ENCODE measurements at places on chromosomes 11 and 22.

- peak overlapping the region; percentile 93 for H3K27ac ChIP-seq
- no peak overlapping the region for H3K4me3 ChIP-seq
- H3K4me1 ChIP-seq: peaks cover 15% of the 10 kb centered on the region
- no peak for DNase-seq
- no peaks in the 10 kb centered on the region for H3K27me3 ChIP-seq
Measured at GRCh38 chr11:63680834-63681320, 423 bp upstream of the RTN3 start.

DNA sequence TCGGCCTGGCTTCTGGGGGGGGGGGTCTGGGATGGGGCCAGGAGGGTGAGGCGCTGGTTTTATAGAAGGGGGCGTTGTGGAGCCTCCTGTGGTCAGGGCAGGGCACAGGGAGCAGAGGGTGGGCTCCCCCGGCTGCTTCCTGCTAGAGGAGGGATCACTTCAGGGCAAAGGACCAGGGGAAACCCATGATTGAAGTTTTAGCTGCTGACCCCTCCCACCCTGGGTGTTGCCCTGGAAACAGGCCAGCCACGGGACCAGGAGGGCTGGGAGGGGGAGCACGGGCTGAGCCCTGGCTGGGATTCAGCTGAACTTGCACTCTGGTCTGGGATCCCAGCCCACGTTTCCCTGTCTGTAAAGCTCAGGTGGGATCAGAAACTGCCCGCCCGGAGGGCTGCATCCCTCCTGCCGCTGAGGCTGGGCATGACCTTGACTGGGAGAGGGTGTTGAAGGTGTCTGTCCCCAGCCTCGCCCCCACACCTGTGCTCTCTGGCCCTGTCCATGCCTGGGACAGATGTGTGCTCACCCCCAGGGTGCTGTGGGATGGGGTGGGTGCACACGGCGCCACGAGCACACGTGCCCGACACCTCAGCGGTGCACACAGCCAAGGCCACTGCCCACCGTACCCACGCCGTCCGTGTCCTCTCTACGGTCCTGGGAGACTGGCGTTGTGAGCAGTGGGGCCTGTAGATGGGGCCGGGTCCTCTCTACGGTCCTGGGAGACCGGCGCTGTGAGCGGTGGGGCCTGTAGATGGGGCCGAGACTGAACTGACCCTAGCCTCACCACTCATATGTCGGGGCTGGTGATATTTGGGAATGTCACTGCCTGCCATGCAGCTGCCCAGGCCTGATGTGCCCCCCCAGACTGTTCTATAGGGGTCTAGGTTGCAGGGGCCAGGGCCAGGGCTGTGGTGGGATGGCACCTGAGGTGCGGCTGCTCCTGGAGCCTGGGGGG is 2.3 kb downstream of the TSPAN4 start:
- no peaks in the 10 kb centered on the region for H3K27me3 ChIP-seq
- peak overlapping the region; percentile 97 for H3K4me3 ChIP-seq
- H3K27ac ChIP-seq: peak overlapping the region; percentile 91
- peaks cover 55% of the 10 kb centered on the region for H3K4me1 ChIP-seq
- peak; percentile 96 for DNase-seq
- H3K36me3 ChIP-seq: peaks cover 1% of the 10 kb centered on the region

DNA sequence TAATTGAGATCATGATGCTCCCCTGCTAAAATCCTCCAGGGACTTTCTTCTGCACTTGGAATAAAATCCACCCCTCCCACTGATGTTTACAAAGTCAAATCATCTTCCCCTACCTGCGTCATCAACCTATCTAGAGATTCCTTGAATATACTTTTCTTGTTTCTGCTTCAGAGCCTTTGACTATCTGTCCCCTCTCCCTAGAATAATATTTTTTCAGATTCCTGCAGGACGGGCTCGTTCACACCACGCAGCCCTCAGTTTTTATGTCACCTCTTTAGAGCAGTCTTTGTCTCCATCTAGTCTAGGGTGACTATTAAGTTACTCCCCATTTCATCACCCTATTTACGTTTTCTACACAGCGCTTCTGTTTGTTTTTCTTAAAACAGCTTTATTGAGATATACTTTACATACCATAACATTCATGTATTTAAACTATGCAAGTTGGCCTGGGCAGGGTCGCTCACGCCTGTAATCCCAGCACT is 94.8 kb upstream of the SESN3 start:
- no peaks in the 10 kb centered on the region for H3K36me3 ChIP-seq
- H3K4me3 ChIP-seq: no peak overlapping the region
- H3K27me3 ChIP-seq: no peaks in the 10 kb centered on the region
- no peak overlapping the region for H3K27ac ChIP-seq

GRCh38 chr11:121727942-121728341 is 275.2 kb upstream of the SORL1-AS1 start:
- no peak overlapping the region for H3K27ac ChIP-seq
- no peak overlapping the region for H3K4me3 ChIP-seq
- H3K27me3 ChIP-seq: no peaks in the 10 kb centered on the region
- DNase-seq: no peak
- no peaks in the 10 kb centered on the region for H3K4me1 ChIP-seq

GRCh38 chr11:113119074-113119473 is 157.9 kb downstream of the NCAM1 start:
- no peaks in the 10 kb centered on the region for H3K27me3 ChIP-seq
- H3K4me3 ChIP-seq: no peak overlapping the region
- no peak for DNase-seq
- no peaks in the 10 kb centered on the region for H3K36me3 ChIP-seq
- H3K27ac ChIP-seq: no peak overlapping the region
- H3K4me1 ChIP-seq: no peaks in the 10 kb centered on the region

DNA sequence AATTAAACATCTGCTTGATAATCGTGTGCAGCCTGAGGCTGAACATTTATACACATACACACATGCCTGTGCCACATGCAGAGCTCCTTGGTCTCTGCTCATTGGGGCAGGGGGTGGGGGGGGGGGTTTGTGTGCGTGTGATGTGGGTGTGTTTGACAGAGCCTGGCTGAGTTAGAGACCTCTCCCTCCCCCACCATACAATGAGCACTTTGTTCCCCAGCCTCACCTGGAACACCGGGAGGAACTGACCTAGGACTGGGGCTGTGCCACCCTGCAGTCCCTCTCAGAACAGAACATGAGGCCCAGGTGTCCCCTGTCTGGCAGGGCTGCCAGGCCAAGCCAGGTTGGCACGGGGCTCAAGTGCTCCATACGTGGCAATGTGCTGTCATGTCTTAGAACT is 96.6 kb downstream of the TP53I11 start:
- H3K4me3 ChIP-seq: no peak overlapping the region
- H3K27ac ChIP-seq: no peak overlapping the region
- H3K36me3 ChIP-seq: no peaks in the 10 kb centered on the region
- DNase-seq: no peak
- H3K4me1 ChIP-seq: no peaks in the 10 kb centered on the region

- H3K27me3 ChIP-seq: no peaks in the 10 kb centered on the region
- DNase-seq: no peak
- H3K36me3 ChIP-seq: no peaks in the 10 kb centered on the region
- H3K27ac ChIP-seq: no peak overlapping the region
- no peak overlapping the region for H3K4me3 ChIP-seq
- no peaks in the 10 kb centered on the region for H3K4me1 ChIP-seq
Measured at GRCh38 chr11:59152312-59152951, 9.8 kb downstream of the FAM111A start.

DNA sequence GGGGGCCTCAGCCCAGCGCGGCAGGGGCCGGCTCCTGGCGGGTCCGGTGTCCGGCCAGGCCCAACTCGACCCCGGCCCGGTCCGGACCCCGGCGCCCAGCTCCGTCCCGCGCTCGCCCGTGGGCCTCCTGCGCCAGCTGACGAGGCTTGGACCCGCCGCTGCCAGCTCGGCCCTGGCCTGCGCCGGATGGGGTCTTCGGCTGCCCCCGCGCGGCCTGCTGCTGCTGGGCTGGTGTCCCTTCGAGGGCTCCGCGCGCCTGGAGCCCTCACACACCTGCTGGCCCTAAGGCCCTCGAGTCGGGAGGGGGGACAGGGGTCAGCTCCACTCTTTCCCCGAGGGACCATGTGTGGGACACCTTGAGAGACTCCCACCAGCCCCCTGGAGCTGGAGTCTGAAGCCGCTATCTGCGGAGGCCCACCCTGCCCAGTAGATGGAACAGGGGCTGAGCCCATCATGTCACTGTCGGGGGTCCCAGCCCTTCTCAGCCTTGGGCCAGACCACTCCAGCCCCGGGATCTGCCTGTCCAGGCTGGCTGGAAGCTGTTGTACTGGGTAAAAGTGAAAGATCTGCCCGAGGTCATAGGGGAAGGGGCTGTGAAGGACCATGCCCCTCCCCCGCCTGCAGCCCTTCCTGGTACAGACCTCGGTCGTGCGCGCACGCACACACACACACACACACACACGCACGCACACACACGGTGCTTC is 768 bp upstream of the CDKN1C start:
- H3K27me3 ChIP-seq: no peaks in the 10 kb centered on the region
- peak overlapping the region; percentile 83 for H3K27ac ChIP-seq
- H3K4me3 ChIP-seq: no peak overlapping the region
- H3K36me3 ChIP-seq: no peaks in the 10 kb centered on the region

GRCh38 chr22:23381661-23382427 is 198.2 kb downstream of the IGLL1 start:
- H3K4me1 ChIP-seq: peaks cover 17% of the 10 kb centered on the region
- no peak for DNase-seq
- no peak overlapping the region for H3K4me3 ChIP-seq
- H3K27ac ChIP-seq: no peak overlapping the region
- no peaks in the 10 kb centered on the region for H3K36me3 ChIP-seq
- no peaks in the 10 kb centered on the region for H3K27me3 ChIP-seq

DNA sequence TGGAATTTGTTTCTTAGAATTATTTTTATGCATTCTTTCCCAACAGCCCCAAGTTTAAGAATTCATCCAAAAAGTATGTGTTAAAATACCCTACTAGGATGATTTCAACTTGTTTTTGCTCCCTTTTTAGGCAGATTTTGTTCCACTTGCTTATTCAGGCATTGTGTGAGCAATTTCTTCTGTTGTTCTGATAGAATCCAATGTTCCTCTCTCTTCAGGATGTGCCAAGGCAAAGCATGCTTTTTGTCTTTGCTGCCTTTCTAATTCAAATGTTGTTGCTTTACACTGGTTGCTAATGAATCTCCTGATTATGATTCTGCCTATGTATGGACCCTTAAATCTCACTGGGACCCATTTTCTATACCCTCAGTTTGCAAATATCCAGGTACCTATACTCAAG is 131.2 kb upstream of the ARHGAP42 start:
- H3K27me3 ChIP-seq: no peaks in the 10 kb centered on the region
- H3K36me3 ChIP-seq: no peaks in the 10 kb centered on the region
- H3K27ac ChIP-seq: no peak overlapping the region

DNA sequence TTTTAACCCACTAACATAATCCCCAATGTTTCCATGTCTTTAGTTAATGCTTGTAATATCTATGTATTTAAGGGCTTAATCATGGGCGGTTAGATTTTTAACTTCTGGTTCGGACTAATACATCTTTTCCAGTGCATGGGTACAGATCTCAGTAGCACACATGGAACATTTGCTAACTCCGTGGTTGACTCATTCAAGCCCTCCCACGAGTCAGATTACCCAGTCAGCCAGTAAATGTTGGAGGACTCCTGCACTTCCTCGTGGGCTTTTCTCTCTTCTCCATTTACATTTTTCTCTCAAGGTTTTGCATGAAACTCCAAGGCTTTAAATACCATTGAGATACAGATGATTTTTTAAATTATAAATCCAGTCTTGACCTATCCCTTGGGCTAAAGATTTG is 313.9 kb downstream of the ST3GAL4 start:
- H3K36me3 ChIP-seq: no peaks in the 10 kb centered on the region
- H3K4me3 ChIP-seq: no peak overlapping the region
- no peak for DNase-seq
- H3K4me1 ChIP-seq: no peaks in the 10 kb centered on the region
- no peaks in the 10 kb centered on the region for H3K27me3 ChIP-seq
- H3K27ac ChIP-seq: no peak overlapping the region

- no peaks in the 10 kb centered on the region for H3K4me1 ChIP-seq
- no peak overlapping the region for H3K27ac ChIP-seq
- DNase-seq: no peak
- H3K4me3 ChIP-seq: no peak overlapping the region
- H3K36me3 ChIP-seq: no peaks in the 10 kb centered on the region
- no peaks in the 10 kb centered on the region for H3K27me3 ChIP-seq
Measured at GRCh38 chr22:29167032-29167911, 38.4 kb upstream of the EMID1 start.

GRCh38 chr11:20861322-20861721 is 191.9 kb downstream of the NELL1 start:
- no peak for DNase-seq
- H3K4me3 ChIP-seq: no peak overlapping the region
- H3K4me1 ChIP-seq: no peaks in the 10 kb centered on the region
- no peaks in the 10 kb centered on the region for H3K27me3 ChIP-seq
- H3K36me3 ChIP-seq: no peaks in the 10 kb centered on the region

DNA sequence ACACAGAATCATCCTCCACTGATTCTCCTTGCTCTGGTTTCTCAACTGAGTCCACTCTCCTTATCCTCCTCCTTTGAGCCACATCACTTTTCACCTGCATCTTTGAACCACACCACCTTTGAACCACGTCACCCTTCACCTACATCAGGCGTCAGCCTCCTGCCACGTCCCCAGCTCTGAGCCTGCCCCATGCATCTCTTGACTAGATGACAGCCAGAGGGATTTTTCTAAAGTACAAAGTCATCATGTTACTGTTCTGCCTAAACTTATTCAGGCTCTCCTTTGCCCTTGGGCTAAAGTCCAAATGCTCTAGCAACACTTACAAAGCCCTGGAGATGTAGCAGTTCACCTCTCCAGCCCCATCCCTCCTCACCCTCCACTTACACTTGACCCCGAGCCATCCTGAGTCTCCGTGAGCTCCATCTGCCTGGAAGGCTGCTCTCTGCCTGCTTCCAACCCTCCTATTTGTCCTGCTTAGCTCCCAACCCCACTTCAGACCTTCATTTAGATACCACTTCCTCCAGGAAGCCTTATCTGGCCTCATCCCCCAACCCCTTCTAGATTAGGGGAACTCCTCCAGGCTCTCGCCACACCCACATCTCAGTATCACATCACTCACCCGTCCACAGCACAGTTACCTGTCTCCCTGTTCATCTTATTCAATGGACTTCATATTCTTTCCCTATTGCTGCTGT is 3.7 kb upstream of the MS4A10 start:
- H3K36me3 ChIP-seq: no peaks in the 10 kb centered on the region
- no peak for DNase-seq
- H3K4me3 ChIP-seq: no peak overlapping the region
- H3K27me3 ChIP-seq: no peaks in the 10 kb centered on the region
- H3K4me1 ChIP-seq: no peaks in the 10 kb centered on the region
- no peak overlapping the region for H3K27ac ChIP-seq

GRCh38 chr11:130633466-130633865 is 185.0 kb downstream of the ADAMTS15 start:
- H3K4me3 ChIP-seq: no peak overlapping the region
- H3K36me3 ChIP-seq: no peaks in the 10 kb centered on the region
- no peaks in the 10 kb centered on the region for H3K4me1 ChIP-seq
- no peak overlapping the region for H3K27ac ChIP-seq

Measured in thyroid gland (tissue), 4 donors.